Activated CD8-positive, alpha-beta T cell treated with anti-CD3 and anti-CD28 coated beads for 36 hours (primary cell): ENCODE measurements at places on chromosomes 2 and 18. TPM values are rescaled to one million over a fixed set of nuclear protein-coding genes. Genes with fewer than 3 reads are reported as not detected.

DNA sequence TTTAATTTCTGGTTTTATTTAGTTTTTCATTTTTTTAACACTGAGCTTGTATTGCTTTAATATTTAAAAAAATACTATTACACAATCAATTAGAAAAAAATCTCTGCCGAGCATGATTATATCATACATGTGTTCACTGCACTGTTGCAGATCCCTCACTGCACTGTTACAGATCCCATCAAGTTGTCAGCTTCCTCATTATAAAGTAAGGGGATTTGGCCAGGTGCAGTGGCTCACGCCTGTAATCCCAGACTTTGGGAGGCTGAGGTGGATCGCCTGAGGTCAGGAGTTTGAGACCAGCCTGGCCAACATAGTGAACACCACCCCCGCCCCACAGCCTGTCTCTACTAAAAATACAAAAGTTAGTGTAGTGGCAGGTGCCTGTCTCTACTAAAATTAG, 33.0 kb upstream of the METTL21A start:
- no peak for DNase-seq

NAT8 gene
- total RNA-seq = not detected

ARHGEF4 gene
- total RNA-seq = 4.3 TPM

DNA sequence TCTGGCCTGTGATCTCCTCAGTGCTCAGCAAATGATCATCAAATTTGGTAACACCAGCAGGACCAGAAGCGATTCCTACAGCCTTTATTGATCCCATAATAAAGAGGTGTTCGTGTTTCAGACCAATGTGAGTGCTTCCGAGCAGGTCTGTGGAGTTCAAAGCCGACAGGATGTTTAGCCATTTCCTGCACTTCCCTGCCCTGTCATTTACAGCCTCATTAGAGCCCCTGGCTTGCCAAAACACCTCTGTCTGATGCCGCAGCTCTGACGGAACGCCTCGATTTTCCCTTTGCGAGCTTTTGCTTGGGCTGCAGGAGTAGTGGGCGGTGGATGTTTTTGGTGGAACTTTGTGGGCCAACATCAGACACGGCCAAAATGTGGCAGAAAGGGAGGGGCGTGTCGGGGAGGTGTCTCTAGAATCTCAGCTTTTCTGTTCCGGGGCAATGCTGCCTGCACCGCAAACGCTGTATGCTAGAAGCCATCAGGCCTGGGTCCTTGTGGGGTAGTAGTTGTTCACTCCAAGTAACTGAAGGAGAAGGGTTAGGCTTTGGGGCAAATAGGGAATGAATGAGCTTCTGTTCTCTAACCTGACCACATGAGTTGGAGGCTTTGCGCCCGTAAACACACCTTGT, 26.1 kb upstream of the INHBB start:
- no peak for DNase-seq

DNA sequence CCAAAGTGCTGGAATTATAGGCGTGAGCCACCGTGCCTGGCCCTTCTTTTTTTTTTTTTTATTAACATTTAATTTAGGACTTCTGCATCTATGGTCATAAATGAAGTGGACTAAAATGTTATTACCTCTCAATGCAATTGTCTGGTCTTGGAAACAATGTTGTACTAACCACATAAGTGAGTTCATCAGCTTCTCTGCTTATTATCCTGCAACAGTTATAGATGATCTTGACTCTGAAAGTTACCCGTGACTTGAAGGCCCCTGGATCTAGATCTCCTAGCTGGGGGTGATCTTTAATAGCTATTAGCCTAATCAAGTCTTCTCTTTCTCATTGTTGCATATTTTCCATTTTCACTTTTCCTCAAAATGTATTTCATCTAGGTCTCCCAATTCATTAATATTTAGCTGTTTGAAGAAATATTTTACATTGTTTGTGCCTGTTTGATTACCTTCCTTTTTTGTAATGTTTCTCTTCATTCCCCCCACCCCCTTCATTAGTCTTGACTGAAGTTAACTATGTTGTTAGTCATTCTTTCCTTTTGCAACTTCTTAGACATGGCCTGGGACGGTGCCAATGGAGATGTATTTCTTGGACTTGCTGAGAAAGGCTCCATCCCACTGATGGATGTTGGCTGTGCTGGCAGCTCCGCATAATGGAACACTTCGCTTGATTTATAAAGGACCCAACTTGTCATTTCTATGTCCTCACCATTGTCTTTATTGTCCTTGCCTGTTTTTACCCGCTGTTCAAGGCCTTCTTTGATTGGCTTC, 141.6 kb upstream of the RIOK3 start:
- DNase-seq = no peak

- no peak for DNase-seq
These were observed 109.7 kb upstream of the PKDCC start for GRCh38 chr2:41937921-41938708.

KYNU gene
- not detected for total RNA-seq
